MG63 (cell line): ENCODE measurements at places on chromosomes 4 and X.

- no peak for DNase-seq
Measured at GRCh38 chr4:79442422-79442821, 34.4 kb upstream of the GK2 start.

DNA sequence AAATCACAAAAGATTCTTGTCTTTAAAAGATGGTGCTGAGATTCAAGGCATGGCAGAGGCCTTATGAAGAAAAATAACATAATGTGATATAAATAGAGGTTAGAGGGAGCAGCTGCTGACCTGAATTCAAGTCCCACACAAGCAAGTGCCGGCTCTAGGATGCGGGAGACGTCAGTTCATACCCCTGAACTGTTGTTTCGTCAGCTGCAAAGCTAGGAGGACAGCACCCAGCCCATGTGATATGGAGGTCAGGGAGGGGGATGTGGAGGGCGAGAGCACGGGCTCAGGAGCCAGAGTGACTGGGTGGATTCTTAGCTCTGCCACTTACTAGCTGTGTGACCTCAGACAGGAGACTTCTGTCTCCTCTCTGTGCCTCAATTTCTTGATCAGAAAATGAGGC is 77.9 kb downstream of the JAKMIP1 start:
- no peak for DNase-seq

DNA sequence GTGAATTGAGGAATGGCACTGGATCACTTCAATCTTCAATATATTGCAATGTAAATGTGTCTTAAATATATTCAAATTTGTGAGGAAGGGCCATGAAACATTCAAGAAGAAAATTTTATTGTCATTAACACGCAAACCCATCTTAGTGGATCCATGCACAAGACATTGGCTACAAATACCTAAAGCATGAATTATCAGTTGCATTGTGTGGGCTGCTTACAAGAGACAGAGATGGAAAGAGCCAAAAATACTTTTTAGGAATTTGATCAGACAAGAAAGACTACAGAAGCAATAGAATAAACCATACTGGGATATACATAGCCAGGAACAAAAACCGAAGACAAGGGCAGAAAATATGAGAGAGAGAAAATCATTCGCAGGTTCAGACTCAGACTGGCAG is 616.2 kb upstream of the GRIA3 start:
- no peak for DNase-seq

DNA sequence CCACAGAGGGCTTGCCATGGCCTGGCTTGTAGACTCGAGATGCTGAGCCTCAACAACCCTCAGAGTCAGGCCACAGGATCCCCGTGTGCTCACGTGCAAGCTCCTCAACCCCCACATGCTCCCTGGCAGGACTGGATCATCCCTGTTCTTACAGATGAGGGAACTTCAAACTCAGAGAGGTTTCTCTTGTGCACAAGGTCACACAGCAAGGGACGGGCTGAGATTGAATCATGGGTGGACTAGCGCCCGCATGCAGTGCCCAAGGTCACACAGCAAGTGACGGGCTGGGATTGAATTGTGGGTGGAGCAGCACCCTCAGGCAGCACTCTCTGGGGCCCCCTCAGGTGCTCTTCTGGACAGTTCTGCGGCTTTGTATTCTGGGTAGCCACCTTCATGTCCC is 60.6 kb upstream of the AFAP1 start:
- no peak for DNase-seq

DNA sequence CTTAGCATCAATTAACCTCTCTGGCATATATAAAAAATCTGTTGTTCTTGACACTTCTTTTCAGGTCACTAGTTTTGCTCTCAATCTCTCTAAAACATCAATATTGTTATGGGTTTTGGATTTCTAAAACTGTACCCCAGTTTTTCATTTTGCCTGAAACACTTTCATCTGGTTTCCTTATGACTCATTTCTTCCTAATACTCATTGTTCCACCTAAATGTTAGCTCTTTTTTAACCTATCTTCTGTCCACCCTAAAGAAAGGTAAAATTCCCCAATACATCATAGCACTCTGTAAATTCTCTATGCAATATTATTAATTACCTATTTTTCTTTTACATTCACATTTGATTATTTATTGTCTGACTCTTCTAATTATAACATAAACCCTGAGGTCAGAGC is 575.5 kb upstream of the NDST4 start:
- DNase-seq: no peak

DNA sequence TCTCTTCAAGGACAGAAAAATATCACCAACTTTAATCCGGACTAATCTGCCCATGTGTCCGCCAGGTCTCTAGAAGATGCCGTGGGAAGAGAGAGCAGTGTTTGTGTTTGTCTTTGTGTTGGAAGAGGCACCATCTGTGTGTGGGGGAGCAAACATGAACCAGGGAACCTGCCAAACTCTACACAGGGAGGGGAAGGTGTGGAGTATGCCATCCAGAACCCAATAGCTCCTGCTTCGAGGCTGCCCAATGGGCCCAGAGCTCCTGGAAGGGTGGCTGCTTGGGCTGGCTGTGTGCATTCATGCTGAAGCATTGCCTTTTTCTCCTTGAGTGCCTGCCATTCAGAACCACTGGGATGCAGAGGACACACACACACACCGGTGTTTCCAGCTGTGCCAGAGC is 536.2 kb downstream of the MID1IP1 start:
- DNase-seq: no peak
